GM03348 (cell line): ENCODE measurements at places on chromosomes 7 and 10.
A peak's percentile ranks its signal among the peaks of the same experiment; 100 is the strongest.

- no peak for DNase-seq
These were observed 25.0 kb downstream of the IFIT3 start for GRCh38 chr10:89352802-89353201.

DNA sequence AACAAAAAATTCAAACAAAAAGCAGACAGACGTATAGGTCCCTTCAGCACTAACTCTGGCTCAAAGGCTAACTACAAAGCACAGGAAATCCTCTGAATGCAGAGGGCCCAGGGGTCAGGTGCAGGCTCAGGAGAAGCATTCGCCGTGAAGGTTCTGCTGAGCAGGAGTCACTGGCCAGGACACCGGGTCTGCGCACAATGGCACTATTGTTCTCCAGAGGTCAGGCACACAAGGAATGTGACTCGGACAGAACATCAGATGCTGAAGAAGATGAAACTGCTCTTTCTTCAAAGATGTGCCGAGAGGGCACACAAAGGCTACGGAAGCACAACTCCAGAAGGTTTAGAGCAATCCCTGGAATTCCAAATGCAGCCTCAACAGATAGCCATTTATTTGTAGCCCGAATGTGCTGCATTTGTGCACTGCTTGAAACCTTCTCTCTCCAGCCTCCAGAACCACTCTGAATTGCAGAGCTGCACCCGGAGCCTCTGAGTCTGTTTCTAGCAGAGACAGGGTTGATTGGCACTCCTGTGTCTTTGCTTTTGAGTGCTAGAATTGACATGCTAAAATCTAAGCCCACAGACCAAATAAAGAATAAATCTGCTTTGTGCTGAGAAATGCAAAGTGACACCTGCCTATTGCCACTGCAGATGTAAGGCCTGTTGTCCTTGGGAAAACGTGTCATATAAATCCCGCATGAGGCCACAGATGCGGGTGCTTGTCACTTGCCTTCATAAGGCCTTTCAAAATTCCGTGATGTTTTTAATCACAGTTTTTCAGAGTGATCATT, 85.4 kb upstream of the AFAP1L2 start:
- no peak for DNase-seq

DNA sequence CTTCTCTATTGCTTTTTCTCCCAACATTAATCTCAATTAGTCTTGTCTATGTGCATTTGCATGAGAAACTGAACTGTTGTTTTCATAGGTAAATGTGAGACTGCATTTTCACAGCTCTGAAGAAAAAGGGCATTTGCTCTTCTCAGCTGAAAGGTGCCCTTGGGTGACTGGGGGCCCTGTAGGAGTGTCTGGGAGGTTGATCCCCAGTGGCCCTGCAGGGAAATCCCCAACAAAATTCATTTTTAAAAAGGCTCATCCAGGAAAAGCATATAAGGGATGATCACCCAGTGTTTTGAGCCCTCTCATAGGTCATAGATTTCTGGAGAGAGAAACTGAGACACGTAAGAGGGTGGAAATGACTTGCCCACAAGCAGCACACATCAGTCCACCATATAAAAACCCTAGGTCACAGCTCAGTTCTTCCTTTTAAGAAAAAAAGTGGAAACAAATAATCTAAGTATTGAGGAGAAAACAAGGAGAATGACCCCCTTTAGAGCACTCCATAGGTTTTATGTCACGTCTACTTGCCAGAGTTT, 190.3 kb upstream of the AHR start:
- no peak for DNase-seq

GRCh38 chr10:14588084-14588937, 186.4 kb downstream of the FAM107B start:
- DNase-seq, result peak; percentile 83

- no peak for DNase-seq
These were observed 168.3 kb upstream of the RNF32 start for GRCh38 chr7:156472267-156472666.

GRCh38 chr10:93288679-93289634, 193.2 kb downstream of the MYOF start:
- peak; percentile 95 for DNase-seq

DNA sequence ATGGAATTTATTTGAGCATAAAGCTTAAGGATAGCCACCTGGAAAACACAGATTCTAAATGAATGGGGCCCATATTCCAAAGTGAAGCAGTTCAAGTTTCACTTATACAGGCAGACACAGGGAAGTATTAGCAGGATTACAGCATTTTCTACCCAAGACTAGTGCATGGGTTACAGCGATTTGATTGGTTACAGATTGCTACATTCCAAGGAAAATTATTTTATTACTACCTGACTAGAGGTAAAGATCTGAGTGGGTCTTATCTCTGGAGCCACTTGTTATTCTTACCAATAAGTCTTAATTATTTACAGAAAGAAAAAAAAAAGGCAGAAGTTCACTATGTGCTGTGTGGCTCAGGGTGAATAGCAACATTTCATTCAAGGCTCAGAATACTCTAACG, 87.4 kb upstream of the ITGB1 start:
- no peak for DNase-seq

GRCh38 chr7:101173752-101174244, 6.3 kb downstream of the NAT16 start:
- peak; percentile 78 for DNase-seq

GRCh38 chr7:628402-628763, 98.1 kb upstream of the DNAAF5 start:
- DNase-seq, result no peak

- no peak for DNase-seq
These were observed 1.2 kb downstream of the TRDMT1 start for GRCh38 chr10:17200001-17200911.

GRCh38 chr7:17523813-17524739, 225.6 kb downstream of the AHR start:
- DNase-seq, result peak; percentile 20

DNA sequence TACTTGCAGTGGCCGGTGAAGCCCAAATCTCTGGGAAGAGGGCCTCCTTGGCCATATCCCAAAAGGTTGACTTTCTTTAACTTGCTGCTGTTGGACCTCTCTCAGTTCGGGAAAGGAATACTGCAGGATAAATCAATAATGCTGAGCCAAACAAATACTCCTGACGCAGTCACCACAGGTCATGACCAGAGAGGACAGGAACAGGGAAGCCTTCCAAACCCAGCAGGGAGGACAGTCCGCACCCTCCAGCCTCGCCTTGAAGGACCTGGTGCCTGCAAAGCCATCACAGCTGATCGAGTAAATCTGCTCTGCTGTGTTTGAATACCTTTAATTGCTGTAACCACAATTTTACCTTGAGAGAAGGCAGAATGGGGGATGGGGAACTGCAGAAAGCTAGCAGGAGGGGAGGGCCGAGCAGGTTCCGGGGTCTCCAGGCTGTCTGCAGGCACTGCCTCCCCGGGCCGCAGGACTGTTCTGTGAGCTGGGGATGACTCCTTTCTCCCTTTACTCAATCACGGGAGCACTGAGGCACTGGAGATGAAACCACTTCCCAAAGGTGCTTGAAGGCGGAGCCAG, 20.8 kb upstream of the INSIG1 start:
- DNase-seq, result no peak

DNA sequence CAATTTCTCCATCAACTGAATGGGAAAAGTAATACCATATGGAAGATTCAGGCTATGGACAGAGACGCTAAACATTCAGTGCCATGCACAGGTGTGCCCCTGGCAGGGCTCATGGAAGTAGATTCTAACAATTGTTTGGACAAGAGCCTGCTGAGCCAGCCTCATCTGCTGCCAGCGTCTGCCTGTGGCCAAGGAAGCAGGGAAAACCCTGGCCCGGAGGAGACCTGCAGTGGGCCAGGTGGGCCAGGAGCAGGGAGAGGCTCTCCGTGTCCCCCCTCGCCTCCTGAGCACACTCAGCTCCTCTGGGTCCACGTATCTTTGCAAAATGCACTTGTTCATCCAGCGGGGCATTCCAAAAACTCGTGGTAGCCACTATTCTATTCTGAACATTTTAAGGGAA, 130.1 kb downstream of the TCERG1L start:
- DNase-seq, result no peak

- DNase-seq, result no peak
These were observed 10.5 kb downstream of the SEMA3C start for GRCh38 chr7:80908360-80908797.

GRCh38 chr7:3067193-3067592, 23.5 kb upstream of the CARD11 start:
- no peak for DNase-seq

DNA sequence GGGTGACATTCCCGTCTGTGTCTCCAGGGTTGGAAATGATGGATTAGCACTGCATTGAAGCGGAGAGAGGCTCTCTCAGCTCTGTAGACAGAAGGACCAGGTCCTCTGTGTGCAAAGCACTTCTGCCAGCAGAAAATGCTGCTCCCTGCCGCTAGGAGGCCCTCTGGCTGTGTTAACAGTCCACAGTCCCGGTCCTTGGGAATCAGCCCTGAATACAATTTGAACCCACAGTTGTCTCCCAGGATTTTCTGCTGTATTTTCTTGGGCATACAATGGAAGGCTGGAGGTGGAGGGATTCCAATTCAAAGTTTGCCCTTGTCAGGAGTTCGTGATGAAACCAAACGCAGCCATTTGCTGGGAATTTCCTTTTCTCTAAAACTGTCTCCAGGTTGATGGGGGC, 205.2 kb downstream of the GLRX3 start:
- no peak for DNase-seq

- no peak for DNase-seq
These were observed 59.6 kb downstream of the ZRANB1 start for GRCh38 chr10:125001313-125002046.

DNA sequence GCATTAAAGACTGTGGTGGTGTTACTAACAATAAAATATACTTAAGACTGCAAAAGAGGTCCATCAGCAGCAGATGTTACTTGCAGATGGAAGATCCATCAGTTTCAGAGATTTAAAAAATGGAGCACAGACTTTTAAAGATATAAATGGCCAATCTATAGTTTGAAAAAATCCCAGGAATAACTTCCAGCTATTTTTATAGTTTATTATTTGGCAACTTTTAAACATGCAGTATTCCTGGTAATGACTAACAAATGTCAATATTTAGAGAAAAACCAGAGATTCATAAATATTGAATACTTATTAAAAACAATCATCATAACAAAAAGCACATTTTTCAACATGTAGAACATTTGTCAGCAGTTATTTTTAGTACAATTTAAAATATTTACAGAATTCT, 30.7 kb downstream of the RTKN2 start:
- DNase-seq, result no peak

GRCh38 chr10:128419466-128420019, 293.3 kb upstream of the MKI67 start:
- DNase-seq, result no peak

GRCh38 chr10:131931981-131932380, 31.2 kb downstream of the PPP2R2D start:
- DNase-seq, result no peak

DNA sequence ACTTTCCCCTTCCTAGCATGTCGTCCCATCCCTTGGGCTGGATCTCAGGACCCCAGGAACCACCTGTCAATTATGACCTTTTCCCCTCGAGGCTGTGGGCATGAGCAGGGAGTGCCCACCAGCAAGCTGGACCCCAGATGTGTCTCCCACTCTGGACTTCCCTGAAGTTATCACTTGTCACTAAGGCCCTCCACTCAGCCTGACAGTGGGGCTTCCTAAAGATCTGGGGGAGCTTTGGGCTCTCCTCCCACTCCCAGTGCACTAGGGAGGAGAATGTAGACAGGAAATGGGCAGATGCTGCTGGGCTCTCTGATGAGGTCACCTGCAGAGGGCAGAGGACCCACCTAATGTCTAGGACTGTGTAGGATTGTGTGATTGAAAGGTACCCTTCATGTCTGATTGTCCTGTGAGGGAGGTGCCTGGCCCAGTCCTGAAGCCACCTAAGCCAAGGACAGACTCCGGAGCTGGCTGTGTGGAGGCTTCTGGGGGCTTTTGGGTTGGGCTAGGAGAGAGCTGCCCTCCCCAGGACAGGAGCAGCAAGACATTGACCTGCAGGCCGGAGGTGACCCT, 18.7 kb downstream of the MYO1G start:
- no peak for DNase-seq

GRCh38 chr7:31748084-31748483, 61.1 kb downstream of the PPP1R17 start:
- DNase-seq, result no peak

- DNase-seq, result no peak
These were observed 377.0 kb downstream of the TCERG1L start for GRCh38 chr10:130934293-130935127.

DNA sequence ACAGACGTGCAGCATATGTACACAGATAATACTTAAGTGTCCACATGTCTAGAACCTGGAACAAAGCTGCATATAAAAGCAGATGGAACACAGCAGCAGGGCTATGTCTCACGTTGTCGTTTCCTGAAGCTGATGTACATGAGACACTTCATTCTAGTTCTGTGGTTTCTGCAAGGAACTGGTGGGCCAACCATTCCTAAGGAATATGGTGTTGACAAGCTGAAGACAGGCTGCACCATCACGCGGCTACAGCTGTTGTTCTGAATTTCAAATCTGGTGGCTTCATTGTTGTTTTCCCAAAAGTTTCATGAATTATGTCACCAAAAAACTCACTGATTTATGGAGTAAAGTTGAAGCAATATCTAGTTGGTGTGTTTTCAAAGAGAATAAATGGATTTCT, 33.7 kb downstream of the PRKAG2 start:
- no peak for DNase-seq

- peak; percentile 64 for DNase-seq
These were observed 134.6 kb upstream of the TCF7L2 start for GRCh38 chr10:112815269-112816032.

- peak; percentile 59 for DNase-seq
These were observed 56.8 kb downstream of the BBS9 start for GRCh38 chr7:33186192-33186591.

DNA sequence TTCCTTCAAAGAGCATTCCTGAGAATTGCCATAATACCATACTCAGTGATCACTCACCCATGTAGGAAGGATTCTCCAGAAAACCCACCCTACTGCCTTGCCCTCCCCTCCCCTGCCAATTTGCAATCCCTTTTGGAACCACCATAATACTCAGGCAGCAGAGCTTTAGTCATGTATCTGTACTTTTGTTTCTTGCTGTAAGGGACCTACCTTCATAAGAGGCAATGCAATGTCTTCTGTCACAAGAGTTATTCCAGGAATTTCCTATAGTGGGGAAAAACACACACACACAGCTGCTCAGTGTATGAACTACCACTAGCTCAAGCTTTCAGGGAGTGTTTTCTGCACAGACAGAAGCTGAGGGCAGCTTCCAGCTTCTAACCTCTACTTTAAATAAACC, 67.0 kb downstream of the GSAP start:
- no peak for DNase-seq
